ENCODE measurements at places on chromosomes 7 and 10.
A peak's percentile ranks its signal among the peaks of the same experiment; 100 is the strongest.

DNA sequence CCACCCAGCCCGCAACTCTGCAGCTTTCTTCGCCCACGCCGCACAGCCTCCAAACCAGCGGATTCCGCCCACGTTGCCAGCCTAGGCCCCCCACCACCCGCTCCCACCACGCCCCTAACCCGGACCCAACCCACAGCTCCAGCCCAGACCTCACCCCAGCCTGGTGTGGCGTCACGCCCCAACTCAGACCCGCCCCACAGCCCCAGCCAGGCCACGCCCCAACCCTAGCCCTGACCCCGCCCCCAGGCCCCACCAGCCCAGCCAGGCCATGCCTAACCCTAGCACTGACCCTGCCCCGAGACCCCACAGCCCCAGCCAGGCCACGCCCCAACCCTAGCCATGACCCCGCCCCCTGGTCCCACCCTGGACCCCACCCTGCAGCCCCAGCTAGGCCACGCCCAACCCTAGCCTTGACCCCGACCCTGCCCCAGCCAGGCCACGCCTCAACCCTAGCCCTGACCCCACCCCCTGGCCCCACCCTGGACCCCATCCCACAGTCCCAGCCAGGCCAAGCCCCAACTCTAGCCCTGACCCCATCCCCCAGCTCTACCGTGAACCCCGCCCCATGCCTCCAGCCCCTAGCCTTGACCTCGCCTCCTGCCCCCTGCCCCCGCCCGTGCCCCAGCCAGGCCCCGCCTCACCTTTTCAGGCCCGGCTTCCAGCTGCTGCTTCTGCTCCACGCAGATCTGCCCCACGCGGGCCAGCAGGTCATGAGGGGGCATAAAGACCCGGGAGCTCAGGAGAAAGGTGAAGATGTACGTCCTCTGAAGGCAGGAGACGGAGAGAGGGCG is 64.0 kb downstream of the RASGEF1A start:
- DNase-seq: no peak

GRCh38 chr7:156029460-156030007 is 217.3 kb upstream of the SHH start:
- no peak for DNase-seq

- DNase-seq: no peak
These were observed 110.1 kb downstream of the ACTR3B start for GRCh38 chr7:152869677-152870051.

GRCh38 chr7:41887416-41887815 is 184.5 kb upstream of the INHBA start:
- no peak for DNase-seq

GRCh38 chr10:89419548-89419947 is 5.2 kb downstream of the IFIT5 start:
- peak; percentile 16 for DNase-seq

GRCh38 chr10:100282907-100283306 is 3.6 kb downstream of the BLOC1S2 start:
- no peak for DNase-seq

Measured in kidney tubule cell (primary cell).